ENCODE measurements at places on chromosomes 7 and 10. TPM values are rescaled to one million over a fixed set of nuclear protein-coding genes. Genes with fewer than 3 reads are reported as not detected.

The UTF1 gene
- total RNA-seq, result not detected

The PRSS37 gene
- total RNA-seq, result not detected

The ADAM22 gene
- 14.0 TPM for total RNA-seq

The LGI1 gene
- not detected for total RNA-seq

The NME8 gene
- total RNA-seq, result not detected

The KLF6 gene
- 27.7 TPM for total RNA-seq
